ENCODE measurements at places on chromosomes 13 and 19. TPM values are rescaled to one million over a fixed set of nuclear protein-coding genes. Genes with fewer than 3 reads are reported as not detected.

Gene SLC10A2
- not detected for total RNA-seq

Gene ZIC2
- not detected for total RNA-seq

GRCh38 chr13:65638572-65639168 is 1591.5 kb downstream of the PCDH9 start:
- H3K4me3 ChIP-seq, result no peak overlapping the region
- H3K27ac ChIP-seq, result no peak overlapping the region
- no peaks in the 10 kb centered on the region for H3K36me3 ChIP-seq
- H3K4me1 ChIP-seq, result no peaks in the 10 kb centered on the region
- H3K27me3 ChIP-seq, result no peaks in the 10 kb centered on the region

- H3K27ac ChIP-seq, result no peak overlapping the region
- H3K4me1 ChIP-seq, result no peaks in the 10 kb centered on the region
- DNase-seq, result no peak
- no peaks in the 10 kb centered on the region for H3K27me3 ChIP-seq
- H3K36me3 ChIP-seq, result no peaks in the 10 kb centered on the region
Measured at GRCh38 chr19:32061315-32061714, 284.1 kb upstream of the ZNF507 start.

GRCh38 chr13:100528820-100529219 is 59.8 kb downstream of the GGACT start:
- no peak for DNase-seq
- no peaks in the 10 kb centered on the region for H3K36me3 ChIP-seq
- H3K4me3 ChIP-seq, result no peak overlapping the region
- no peaks in the 10 kb centered on the region for H3K27me3 ChIP-seq
- no peak overlapping the region for H3K27ac ChIP-seq

DNA sequence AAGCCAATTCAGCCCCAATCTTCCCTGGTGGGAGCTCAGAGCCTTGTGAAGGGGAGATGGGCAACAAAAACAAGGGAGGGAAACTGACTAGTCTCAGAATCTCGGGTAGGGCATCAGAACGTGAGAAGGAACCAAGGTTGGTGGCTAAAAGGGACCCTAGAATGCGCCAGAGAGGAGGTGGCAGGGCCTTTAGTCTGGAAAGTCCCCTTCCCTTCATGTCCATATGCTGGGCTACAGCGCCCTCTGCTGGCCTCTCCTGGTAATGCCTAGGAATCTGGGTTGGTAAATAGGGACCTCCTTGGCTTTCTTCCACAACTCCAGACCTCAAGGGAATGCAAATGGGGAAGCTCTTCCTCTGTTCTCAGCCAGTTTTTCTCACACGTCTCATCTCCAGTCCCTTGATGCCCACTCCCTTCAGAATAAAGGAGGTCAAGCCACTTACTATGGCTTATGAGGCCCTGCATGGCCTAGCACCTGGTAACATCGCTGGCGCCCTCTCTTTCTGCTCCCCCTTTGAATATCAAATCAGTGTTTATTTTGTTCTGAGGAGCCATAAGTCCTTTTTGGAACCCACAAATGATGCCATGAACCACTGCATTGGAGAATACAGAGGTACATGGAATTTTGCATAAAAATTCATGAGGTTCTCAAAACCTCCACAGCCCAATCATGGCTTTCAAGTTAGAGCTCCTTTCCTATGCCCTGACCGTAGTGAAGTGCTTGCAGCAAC is 1.4 kb upstream of the CCDC97 start:
- H3K4me1 ChIP-seq, result peaks cover 36% of the 10 kb centered on the region
- H3K4me3 ChIP-seq, result no peak overlapping the region
- peak; percentile 97 for DNase-seq
- peak overlapping the region; percentile 91 for H3K27ac ChIP-seq

- no peak overlapping the region for H3K27ac ChIP-seq
- H3K36me3 ChIP-seq, result no peaks in the 10 kb centered on the region
- peaks cover 37% of the 10 kb centered on the region for H3K4me1 ChIP-seq
- DNase-seq, result no peak
Measured at GRCh38 chr19:55083004-55083850, 7.6 kb downstream of the EPS8L1 start.

Gene VN1R4
- not detected for total RNA-seq
